NCI-H1105 treated with DMSO at 0.1 percent for 48 hours (cell line): ENCODE measurements at places on chromosomes 6 and 20.
A peak's percentile ranks its signal among the peaks of the same experiment; 100 is the strongest.

DNA sequence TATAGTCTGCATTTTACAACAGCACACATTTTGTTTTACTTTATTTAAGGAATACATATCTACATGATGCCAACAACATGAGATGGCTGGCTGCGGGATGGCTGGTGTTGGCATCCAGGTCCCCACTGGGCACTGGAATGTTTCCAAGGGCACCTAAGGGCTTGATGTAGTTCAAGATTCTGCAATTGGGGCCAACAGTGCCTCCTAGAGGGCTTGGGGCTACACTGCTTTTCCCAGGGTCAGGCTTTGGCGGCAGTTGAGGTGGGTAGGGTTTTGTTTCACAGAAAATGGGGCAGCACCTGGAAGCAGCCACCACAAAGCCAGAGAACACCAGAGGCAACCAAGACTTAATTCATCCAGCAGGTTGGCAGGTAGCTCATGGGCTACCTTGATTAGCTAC lies 202.2 kb upstream of the PRND start:
- no peak for DNase-seq

GRCh38 chr6:54801669-54802068 lies 44.9 kb upstream of the FAM83B start:
- no peak for DNase-seq

GRCh38 chr20:20915844-20916243 lies 190.3 kb downstream of the LINC00237 start:
- DNase-seq = no peak

GRCh38 chr20:24382743-24383142 lies 86.7 kb upstream of the SYNDIG1 start:
- peak; percentile 89 for DNase-seq

- no peak for DNase-seq
Observed at GRCh38 chr20:58473453-58474425, 41.5 kb downstream of the APCDD1L start.

DNA sequence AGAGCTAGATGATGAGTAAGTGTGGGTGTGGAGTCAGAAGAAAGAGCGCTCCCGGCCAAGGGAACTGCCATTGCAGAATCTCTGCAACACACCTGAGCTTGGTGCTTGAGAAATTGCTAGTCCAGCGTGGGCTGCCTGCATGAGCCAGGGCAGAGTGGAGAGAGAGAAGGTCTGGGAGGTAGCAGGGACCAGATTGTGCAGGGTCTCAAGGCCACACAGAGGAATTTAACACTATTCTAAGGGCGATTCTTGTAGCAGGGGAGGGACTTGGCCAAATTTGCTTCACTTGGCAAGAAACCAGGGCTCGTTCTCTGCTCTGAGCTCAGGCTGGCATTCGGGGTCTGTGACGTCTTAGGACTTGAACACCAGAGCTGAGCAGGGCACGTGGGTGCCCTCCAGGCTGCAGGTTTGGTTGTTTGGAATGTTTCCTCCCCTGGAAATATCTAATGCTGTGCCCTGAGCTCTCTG lies 53.5 kb downstream of the BCAS4 start:
- no peak for DNase-seq

DNA sequence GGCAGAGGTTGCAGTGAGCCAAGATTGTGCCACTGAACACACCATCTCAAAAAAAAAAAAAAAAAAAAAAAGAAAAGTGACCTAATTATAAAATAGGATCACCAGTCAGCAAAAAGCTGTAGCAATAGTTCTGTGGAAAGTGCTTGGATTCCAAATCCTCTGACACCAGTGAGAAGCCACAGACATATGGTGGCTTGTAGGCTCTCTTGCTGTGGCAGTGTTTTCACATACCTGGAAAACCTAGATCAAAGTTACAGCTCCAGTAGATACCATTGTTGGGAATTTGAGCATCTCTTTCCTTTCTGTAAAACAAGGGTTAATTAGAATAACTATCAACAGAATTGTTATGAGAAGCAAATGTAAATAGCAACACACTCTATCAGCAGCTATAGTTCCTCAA lies 4.1 kb downstream of the CCDC170 start:
- no peak for DNase-seq

DNA sequence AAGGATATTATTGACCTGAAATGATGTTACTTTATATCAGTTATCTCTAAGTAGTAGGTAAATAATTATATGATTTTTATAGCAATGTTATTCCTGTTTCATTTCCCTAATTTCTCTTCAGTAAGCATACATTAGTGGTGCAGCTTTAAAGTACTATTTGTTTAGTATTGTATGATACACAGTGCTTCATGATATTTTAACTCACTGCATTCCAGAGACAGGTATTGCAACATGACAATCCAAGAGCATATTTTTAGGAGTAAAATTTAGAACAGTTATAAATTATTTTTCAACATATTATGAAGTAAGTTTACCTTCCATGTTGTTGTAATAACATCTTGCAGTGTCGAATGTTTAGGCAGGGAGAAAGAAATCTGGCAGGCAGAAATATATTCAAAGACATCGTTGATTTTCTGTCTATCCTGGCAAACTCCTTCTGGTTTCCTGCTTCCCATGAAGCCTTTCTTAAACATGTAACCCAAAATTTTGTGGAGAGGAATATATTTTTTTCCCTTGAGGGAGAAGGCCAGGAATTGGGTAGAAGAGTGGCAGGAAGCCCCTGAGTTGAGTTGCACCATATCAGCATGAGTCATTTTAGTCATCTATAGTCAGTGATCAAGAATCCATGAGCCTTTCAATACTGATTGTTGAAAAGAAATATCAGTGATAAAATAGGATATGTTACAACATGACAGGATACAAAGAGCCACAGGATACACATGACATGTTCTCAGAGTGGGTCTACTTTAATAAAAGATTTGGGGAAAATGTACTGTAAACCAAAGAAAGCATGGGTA lies 29.0 kb upstream of the PTCHD4 start:
- no peak for DNase-seq

GRCh38 chr6:141443668-141444289 lies 688.9 kb upstream of the GJE1 start:
- DNase-seq = no peak

DNA sequence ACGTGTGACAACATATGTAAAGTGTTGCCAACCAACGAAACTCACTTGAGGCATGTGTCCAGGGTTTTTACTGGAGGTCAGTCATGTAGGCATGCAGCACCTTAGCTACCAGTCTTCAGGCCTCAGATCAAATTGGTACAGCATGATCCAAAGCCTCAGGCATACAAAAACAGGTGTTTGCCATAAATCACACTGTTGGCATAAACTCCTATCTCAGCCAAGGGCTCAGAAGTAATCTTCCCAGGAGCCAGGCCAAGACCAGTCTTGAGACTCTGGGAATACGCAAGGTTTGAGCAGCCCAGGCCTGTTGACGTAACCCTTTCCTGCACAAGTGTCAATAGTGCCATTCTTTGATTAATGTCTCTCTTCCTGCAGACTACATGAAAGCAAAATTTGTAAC lies 163.5 kb downstream of the PRL start:
- peak; percentile 62 for DNase-seq
